ENCODE measurements at places on chromosomes 5 and 9. TPM values are rescaled to one million over a fixed set of nuclear protein-coding genes. Genes with fewer than 3 reads are reported as not detected.

AGXT2 gene
- not detected for total RNA-seq

DNA sequence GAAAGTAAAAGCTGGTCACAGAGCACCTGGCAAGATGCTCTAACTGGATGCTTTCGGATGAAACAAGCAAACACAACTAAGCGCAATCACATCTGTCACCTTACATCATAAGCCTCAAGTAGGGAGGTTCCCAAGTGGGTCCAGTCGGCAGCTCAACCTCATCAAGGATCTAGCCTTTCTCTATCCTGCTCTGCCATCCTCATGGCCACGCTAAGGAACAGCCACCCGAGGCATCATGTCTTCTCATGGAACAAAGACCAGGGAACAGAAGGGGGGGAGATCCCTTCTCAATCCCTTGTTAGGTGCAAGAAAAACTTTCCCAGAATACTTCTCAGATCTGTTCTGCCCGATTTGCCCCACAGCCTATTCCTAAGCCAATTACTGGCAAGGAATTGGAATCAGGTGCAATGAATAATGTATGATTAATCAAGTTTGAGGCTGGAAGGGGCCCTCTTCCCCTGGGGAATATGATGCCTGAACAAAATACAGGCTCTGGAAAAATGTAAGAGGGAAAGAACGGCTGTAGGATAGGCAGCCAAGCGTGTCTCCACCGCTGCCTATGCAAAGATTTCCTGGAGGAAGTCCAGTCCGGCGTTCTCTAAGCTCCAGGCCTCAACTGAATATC lies 1.3 kb upstream of the HABP4 start:
- DNase-seq = no peak

- no peak for DNase-seq
These were observed 16.9 kb downstream of the FBXW5 start for GRCh38 chr9:136927343-136928271.

C5orf58 gene
- total RNA-seq = not detected

ENHO gene
- 3.3 TPM for total RNA-seq

- peak; percentile 67 for DNase-seq
These were observed 11.7 kb upstream of the DENND1A start for GRCh38 chr9:123941524-123942070.

LCN12 gene
- not detected for total RNA-seq

REEP2 gene
- 1.7 TPM for total RNA-seq

UBE2QL1 gene
- 0.89 TPM for total RNA-seq

DNA sequence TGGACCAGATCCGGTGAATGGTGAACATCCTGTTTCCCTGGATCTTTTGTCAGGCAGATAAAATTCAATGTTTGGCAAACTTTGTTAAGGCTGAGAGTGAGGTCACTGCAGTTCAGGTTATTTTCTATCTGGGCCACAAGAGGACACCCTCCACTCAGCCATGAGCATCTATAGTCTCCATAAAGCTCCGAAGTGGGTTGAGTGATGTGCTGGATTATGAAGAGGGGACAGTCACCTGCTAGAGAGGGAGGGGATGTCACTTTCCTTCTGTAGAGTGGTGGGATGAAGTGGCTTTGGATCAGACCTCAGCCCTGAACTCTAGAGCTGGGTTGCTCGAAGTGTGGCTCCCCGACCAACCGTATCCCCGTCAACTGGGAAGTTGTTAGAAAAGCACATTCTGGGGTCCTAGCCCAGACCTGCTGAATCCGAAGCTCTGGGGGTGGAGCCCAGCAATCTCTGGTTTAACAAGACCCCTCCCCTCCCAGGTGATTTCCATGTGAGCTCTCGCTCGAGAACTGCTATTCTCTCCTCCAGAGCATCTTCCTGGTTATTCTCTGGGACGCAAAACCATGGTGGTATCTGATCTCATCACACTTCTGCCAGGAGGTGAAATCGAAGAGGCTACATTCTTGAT lies 31.8 kb upstream of the FGF1 start:
- peak; percentile 73 for DNase-seq

DNA sequence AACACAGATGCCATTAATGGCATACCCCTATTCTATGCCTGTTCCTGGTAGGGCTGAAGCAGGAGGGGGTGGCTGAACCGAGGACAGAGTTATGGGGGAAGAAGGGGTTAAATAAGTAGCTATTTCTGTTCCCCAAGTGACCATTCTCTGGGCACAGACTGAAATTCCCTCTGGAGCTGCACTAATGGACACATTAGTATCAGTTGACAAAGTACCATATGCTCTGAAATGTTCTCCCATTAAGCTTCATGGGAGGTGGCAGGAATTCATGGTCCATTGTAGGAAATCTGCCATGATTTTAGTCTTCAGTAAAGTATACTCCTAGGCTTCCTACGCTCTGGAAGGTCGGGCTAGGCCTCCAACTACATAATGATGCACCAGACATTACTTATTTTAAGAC lies 10.5 kb upstream of the FRMPD1 start:
- no peak for DNase-seq

GRCh38 chr9:88775559-88775958 lies 215.7 kb upstream of the S1PR3 start:
- DNase-seq = no peak

DNA sequence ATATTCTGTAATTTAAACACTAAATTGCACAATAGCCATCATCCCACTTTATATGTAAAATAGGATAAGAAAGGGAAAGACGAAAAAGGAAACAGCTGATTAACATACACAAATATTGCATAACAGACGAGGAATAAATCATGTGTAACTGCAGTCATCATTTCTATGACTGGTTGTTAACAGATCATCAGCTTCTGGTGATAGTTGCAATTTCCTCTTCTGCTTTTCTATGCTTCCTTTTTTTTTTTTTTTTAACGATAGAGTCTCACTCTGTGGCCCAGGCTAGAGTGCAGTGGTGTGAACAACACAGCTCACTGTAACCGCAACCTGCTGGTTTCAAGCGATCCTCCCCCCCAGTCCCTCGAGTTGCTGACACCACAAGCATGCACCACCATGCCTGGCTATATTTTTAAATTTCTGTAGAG lies 22.5 kb upstream of the JAKMIP2 start:
- DNase-seq = no peak

DNA sequence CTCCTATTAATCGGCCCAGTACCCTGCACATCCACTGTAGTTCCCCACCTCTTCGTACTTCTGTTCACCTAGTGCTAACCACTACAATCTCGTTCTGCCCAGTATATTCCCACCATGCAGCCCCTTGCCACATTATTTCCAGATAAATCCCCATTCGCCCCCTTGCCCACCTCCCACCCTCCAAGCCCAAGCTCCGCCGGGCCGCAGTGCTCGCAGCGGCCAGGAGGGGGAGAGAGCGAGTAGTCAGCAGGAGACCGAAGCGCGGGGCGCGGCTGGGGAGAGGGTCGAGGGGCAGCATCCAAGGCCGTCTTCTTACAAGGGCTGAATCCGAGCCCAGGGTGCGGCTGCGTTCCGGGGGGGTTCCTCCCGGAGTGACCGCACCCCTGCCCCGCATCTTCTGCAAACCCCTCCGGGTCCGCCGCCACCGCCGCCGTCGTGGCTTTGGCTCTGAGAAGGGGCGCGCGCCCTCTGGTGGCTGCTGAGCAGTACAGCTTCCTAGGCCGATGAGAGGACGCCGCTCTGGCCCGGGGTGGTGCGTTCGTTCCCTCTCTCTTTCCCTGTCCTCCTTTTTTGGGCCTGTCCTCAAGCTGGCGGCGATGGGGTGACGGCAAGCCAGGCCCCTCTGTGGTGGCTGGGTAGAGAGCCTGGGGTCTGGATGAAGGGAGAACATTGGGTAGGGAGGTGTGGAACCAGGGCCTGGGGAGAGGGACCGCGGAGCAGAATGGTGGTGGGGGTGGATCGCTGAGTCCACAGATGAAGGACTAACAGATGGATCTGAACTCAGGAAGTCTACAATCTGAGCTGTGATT lies 30.0 kb upstream of the PSD2 start:
- peak; percentile 68 for DNase-seq

- DNase-seq = no peak
These were observed 143.0 kb downstream of the FBN2 start for GRCh38 chr5:128395073-128395472.

DNA sequence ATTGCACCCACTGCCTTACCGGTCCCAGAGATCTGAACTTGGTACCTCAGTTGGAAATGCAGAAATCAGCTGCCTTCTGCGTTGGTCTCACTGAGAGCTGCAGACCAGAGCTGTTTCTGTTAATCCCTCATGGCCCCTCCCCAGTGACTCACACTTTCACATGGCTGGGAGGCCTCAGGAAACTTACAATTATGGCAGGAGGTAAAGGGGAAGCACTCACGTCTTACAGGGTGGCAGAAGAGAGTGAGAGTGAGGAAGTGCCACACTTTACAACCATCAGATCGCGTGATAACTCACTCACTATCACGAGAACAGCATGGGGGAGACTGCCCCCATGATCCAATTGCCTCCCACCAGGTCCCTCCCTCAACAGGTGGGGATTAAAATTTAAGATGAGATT lies 648.5 kb downstream of the MTRR start:
- DNase-seq = no peak

ABLIM3 gene
- total RNA-seq = 7.9 TPM

SPATA31E1 gene
- not detected for total RNA-seq

GRCh38 chr5:74361406-74362358 lies 278.8 kb downstream of the ENC1 start:
- no peak for DNase-seq

DNA sequence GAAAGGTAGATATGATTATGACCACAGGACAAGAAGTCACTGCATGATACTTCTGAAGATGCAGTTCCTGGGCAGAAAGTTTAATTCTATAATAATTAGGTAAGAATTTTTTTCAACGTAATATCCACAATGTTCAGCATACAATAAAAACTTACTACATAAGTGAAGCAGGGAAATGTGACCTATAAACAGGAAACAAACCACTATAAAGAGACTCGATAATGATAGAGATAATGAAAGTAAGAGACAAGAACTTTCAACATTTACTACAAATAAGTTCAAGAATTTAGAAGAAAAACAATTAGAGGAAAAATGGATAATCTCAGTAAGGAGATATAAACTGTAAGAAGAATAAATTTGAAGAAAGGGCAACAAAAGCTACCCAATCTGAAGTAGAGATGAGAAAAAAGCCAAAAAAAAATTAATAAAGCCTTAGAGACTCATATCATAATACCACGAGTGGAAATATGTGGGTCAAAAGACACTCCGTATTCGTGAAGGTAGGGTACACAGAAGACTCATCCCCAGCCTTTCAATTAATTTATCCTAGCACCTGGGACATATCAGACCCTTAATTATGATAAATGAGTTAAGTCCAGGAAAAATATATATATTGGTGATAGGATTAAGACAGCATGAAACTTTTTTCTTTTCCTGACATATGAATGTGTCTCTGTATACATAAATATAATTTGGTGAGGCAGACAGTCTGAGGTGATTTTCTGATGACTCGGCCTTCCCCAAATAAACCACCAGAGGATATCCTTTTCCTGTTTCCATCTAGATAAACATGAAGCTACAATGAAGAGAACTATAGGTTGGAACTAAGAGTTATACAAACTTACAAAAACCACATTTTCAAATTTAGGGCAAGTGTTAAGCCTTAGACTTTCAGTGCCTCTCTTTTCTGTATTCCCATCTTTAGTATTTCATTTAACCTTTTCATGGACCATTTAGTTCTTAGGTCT lies 120.4 kb downstream of the RAPGEF6 start:
- DNase-seq = no peak
